ENCODE measurements at places on chromosomes 12 and 14.

- DNase-seq: no peak
Observed at GRCh38 chr14:51643140-51643539, 8.6 kb upstream of the FRMD6 start.

GRCh38 chr14:58635091-58635830 is 2.5 kb upstream of the DACT1 start:
- DNase-seq: no peak

DNA sequence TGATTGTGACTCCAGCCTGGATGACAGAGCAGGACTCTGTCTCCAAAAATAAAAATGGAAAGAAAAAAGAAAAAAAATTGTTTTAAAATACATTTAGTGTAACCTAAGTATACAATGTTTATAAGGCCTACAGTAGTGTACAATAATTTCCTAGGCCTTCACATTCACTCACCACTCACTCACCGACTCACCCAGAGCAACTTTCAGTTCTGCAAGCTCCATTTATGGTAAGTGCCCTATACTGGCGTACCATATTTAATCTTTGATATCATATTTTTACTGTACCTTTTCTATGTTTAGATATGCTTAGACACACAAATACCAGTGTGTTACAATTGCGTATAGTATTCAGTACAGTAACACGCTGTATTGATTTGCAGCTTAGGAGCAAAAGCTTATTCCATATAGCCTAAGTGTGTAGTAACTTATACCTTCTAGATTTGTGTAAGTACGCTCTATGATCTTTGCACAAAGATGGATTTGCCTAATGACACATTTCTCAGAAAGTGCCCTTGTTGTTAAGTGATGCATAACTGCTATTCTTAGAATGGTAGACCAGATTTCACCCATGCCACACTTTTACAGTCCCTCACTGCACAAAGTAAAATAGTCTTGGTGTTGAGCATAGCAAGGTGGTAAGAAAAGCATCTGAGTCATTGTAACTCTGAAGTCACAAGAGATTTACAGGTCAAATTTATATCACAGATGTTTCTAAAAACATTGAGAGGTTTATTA is 151.9 kb downstream of the LRRK2 start:
- no peak for DNase-seq

DNA sequence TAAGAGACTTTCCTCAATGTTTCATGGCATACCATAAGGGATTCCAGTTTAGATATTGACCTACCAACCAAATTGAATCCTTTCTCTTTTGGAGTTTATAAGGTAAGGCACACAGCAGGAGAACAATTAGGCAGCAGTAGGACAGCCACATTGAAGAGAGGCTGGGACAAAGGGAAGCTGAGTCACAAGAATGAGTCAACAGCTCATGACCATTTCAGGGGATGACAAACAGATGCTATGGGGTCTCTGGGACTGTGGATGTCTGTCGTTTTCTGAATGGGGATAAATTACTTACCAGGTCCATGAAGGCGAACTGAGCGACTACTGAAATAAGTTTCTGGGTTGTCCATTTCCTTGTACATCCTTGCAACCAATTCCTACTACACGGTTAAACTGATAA is 48.6 kb upstream of the E2F7 start:
- no peak for DNase-seq
